Activated T-cell treated with anti-CD3 and anti-CD28 coated beads, Interleukin-2, amount 50 U/mL, for 72 hours (primary cell): ENCODE measurements at places on chromosomes 2 and 18. TPM values are rescaled to one million over a fixed set of nuclear protein-coding genes. Genes with fewer than 3 reads are reported as not detected.

- peaks cover 5% of the 10 kb centered on the region for H3K27me3 ChIP-seq
- H3K4me1 ChIP-seq: no peaks in the 10 kb centered on the region
- H3K4me3 ChIP-seq: no peak overlapping the region
Observed at GRCh38 chr2:37526323-37526722, 145.1 kb downstream of the CDC42EP3 start.

DNA sequence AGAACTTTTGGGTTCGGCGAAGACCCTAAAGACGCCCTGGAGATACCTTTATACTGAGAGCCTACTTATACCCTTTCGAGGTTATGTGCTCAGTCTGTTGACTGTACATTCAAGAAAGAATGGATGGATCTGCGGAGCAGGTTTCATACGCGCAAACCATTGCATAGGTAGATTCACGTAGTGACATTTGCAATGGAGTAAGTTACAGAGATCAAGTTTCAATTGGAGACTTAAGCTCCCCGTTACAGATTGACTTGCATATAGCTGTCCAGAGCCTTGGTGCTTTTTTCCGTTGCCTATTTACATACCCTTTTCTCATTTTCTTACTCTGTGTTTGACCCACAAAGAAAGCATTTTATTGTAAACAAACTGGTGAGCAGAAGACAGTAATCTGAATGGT is 923 bp downstream of the PSMD1 start:
- H3K27ac ChIP-seq: peak overlapping the region; percentile 85
- no peaks in the 10 kb centered on the region for H3K36me3 ChIP-seq
- peaks cover 60% of the 10 kb centered on the region for H3K4me1 ChIP-seq
- H3K27me3 ChIP-seq: peaks cover 11% of the 10 kb centered on the region
- peak overlapping the region; percentile 98 for H3K4me3 ChIP-seq

- no peak overlapping the region for H3K4me3 ChIP-seq
- DNase-seq: no peak
- no peaks in the 10 kb centered on the region for H3K36me3 ChIP-seq
- H3K27ac ChIP-seq: no peak overlapping the region
- H3K4me1 ChIP-seq: no peaks in the 10 kb centered on the region
Observed at GRCh38 chr2:100982431-100982861, 19.6 kb upstream of the RPL31 start.

Gene HRH4
- total RNA-seq: 0.10 TPM

Gene RNPEPL1
- total RNA-seq: 74.0 TPM

GRCh38 chr2:46385786-46386577 is 88.8 kb downstream of the EPAS1 start:
- no peak overlapping the region for H3K4me3 ChIP-seq
- no peaks in the 10 kb centered on the region for H3K4me1 ChIP-seq
- no peak overlapping the region for H3K27ac ChIP-seq
- no peak for DNase-seq
- no peaks in the 10 kb centered on the region for H3K36me3 ChIP-seq

Gene CD226
- 81.8 TPM for total RNA-seq
